CD8-positive, alpha-beta memory T cell (primary cell): ENCODE measurements at places on chromosomes 1 and 21. TPM values are rescaled to one million over a fixed set of nuclear protein-coding genes. Genes with fewer than 3 reads are reported as not detected.

HTR6 gene
- not detected for total RNA-seq

CCDC17 gene
- 1.4 TPM for total RNA-seq

DNA sequence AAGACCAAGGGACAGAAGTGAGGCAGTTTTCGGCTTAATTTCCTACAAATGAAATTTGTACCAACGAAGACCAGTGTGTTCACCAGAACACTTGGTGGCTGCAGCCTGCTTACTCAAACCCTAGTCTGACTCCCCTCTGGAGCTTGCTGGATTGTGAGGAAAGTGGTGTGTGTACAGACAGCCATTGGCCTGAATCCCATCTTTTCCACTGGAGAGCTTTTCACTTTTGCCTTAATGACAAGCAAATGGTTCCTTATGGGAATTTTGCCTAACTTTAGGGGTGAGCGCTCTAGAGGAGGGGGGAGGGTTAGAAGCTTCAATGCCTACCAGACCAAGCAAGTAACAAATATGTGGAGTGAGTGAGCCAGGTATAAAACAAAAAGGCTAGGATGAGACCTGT is 17.3 kb downstream of the METTL13 start:
- no peak for DNase-seq

DNA sequence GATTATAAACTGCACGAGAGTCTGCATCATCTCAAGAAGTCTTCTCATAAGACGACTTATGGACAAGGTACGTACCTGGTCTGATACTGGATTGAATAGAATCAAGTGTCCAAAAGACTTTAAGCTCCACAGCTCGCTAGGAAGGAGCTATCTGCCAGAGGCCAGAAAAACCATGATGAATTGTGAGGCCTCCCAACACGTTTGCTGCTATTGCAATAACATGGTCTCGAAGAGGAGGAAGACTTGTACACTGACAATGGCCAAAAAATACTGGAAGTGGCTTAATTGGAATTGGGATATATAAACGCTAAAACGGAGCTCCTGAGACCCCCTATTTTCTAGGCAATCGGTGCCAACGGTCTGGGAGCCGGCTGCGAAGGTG is 534 bp downstream of the DNAJC28 start:
- no peak for DNase-seq

- no peak for DNase-seq
These were observed 42.2 kb upstream of the POU3F1 start for GRCh38 chr1:38088791-38089190.

DNA sequence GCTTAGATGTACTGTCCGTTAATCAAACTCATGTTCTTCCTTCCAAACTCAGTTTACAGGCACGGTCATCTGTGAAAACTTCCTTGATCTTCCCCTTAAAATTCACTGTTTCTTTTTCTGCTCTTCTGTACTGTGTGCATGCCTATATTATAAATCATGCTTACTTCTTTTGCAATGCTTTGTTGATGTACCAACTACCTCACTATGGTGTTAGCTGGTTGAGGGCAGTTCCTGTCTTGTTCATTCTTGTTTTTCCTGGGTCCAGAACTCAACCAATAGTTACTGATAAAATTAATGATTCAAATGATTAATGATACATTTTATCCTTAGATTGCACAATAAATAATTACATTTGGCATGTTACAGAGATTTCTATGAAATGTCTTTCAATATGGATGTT is 163.8 kb downstream of the CHRM3 start:
- DNase-seq, result no peak

DNA sequence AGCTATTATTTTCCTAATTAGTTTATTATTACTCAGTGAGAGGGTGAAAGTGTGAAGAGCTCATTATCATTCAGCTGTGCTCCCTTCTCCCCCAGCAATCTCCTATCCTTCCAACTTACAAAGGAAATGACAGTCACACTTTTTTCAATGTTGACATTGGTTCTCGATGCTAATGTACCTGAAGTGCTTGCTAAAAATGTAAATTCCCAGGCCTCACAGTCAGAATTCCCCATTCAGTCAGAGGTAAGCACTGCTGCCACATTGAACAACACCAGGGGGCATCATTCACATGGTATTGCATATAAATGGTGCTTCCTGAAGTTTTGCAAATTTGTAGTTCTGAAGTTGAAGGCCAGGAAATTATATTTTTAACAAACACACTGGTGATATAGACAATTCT is 132.7 kb upstream of the FOXD3 start:
- DNase-seq, result no peak
